ENCODE measurements at places on chromosomes 2 and 18.

- no peak for DNase-seq
Measured at GRCh38 chr2:118837621-118838020, 9.8 kb downstream of the EN1 start.

DNA sequence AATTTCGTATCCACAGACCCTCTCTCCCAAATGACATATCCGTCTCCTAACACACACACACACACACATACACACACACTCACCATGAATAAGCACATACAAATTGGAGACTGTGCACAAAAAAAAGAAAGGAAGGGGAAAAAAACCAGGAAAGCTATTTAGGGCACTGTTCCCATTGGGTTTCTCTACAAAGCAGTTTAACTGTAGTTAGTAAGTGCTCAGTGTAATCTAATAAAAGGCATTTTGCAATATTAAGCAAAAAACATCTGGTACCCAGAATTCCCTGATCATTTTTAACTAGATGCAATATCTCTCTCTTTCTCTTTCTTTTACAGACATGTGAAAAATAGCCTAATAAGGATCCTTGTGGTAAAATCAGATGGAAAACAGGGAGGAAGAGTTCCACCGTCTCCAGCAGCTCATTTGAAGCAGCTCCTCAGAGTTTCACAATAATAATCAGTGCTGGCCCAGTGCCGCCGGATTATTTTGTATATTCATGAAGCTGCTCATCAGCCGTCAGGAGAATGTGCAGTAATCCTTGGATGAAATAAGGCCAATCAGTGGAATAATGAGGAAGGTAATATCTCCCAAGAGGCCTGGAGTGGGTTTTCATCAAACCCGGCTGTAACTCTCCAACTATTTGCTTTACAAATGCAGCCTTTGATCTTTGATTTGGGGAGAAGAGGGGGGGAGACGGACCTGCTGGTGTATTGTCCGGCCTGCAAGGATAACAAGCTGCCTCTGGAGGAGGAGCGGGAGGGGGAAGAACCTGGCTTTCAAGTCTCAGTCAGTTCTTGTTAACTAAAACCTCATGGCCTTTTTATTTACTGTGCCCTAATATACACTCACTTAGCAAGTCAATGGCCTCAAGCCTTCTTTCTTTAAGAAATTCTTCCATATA lies 227.6 kb upstream of the SMIM21 start:
- DNase-seq = peak; percentile 89

GRCh38 chr2:102442967-102443828 lies 20.2 kb downstream of the IL18RAP start:
- DNase-seq = peak; percentile 29

GRCh38 chr2:41878056-41878455 lies 169.8 kb upstream of the PKDCC start:
- DNase-seq = no peak

DNA sequence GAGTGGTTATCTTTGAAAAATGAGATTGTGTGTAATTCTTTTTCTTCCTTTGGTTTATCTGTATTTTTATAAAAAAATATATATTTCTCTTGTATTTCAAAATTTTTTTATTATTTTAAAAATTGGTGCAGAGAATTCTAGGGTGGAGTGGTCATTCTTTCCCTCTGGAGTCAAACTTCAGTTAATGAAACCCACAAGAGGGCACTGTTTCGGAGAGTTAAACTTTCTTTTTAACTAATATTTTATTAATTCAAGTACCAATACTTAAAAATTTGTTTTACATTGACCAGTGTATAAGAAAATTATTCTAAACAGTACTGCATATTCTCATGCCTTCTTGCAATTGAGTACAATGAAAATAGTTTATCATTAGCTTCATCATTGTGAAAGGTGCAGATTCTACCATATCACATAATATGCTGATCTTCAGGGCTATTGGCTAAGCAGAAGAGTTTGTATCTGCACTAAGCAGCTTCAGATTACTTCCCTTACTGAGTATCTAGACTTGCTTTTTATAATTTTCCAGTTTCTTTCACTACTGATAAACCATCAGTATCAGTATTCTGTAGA lies 50.1 kb downstream of the HS1BP3 start:
- peak; percentile 19 for DNase-seq

DNA sequence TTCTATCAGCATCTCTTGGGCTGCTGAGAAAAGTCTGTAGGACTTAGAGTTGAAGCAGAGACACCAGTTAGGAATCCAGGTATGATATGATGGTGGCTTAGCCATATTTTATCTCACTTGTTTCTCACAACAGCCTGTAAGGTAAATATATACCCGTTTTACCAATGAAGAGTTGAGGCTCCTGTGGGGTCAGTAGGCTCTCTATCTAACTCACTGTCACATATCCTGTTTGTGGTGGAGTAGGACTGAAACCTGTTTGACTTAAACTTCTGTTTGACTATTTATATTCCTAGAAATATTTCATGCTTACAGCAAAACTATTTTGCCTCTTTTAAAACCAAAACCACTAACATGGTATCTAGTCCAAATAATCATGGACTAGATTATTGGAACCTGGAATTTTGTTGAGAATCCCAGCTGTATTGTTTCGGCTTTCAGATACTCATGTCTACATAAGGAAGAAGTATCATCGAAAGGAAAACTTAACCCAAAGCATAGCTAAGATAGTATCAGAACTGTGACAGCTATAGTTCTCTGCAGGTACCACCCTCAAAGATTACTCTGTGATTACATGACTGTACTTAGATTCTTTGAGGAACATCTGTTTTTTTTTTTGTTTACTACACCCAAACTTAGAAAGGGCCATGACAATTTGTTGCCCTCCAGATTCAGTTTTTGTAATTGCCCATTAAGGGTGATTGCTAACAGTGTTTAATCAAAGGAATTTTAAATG lies 216.1 kb upstream of the THUMPD2 start:
- DNase-seq = no peak

DNA sequence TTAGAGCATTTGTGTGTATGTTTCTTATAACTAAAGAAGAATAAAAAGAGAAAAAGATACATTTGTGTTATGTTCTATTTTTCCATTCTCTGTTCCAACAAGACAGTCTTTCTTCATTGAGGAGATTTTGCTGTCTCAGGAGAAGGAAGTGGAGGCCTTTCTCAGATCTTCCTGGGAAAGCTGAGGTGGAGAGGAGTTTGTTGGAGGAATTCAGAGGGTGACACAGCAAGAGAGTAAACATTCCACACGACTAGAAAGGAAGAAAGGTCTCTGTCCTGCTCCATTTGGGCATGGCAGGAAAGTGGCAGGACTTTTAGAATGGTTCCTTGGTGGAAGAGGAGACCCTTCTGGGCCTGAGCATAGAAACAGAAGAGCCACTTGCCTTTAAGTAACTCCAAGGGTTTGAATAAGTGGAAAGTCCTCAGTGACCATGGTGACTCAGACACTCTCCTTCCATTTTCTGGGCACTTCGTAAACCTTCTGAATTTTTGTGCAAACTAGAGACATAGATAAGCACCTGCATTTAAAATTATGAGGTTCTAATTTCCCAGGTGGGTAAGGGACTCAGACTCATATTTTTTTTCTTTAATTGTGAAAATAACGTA lies 52.3 kb upstream of the COL5A2 start:
- no peak for DNase-seq

- DNase-seq = no peak
Measured at GRCh38 chr2:132752421-132753206, 82.6 kb upstream of the LYPD1 start.

- DNase-seq = no peak
Measured at GRCh38 chr18:44568986-44569385, 111.7 kb upstream of the SETBP1 start.

DNA sequence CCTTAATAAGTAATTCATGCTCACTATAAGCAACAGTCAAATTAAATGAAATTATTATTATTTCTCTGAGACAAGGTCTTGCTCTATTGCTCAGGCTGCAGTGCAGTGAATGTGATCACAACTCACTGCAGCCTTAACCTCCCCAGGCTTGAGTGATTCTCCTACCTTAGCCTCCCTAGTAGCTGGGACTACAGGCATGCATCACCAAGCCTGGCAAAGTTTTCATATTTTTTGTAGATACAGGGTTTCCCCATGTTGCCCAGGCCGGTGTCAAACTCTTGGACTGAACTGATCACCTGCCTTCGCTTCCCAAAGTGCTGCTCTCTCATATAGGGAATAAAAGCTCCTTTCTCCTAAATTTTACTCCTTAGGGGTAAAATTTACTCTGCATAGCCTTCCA lies 74.9 kb upstream of the GAREM1 start:
- no peak for DNase-seq

- no peak for DNase-seq
Measured at GRCh38 chr2:58914733-58915505, 673.8 kb upstream of the FANCL start.

DNA sequence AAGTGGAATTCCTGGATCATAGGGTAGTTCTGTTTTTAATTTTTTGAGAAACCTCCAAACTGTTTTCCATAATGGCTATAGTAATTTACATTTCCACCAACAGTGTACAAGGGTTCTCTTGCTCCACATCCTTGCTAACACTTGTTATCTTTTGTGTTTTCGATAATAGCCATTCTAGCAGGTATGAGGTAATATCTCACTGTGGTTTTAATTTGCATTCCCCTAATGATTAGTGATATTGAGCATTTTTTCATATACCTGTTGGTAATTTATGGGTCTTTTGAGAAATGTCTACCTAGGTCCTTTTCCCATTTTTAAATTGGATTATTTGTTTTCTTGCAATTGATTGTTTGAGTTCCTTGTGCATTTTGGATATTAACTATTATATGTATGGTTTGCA lies 39.6 kb downstream of the DIS3L2 start:
- DNase-seq = no peak

DNA sequence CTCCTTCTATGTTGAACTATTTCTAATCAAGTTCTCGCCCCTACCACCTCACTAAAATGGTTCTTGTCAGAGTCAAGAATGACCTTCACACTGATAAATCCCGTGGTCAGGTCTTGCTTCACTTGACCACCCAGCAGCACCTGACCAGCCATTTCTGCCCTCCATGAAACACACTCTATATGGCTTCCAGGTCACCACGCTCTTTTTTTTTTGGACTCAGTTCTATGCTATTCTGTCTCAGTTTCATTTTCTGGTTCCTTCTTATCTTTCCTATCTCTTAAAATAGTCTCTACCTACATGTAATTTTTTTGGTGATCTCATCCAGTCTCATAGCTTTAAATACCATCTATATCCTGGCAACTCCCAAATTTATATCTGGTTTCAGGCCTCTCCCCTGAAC lies 11.4 kb downstream of the EIF2AK3 start:
- DNase-seq = no peak

- DNase-seq = peak; percentile 92
Measured at GRCh38 chr18:37565977-37566478, 430 bp upstream of the CELF4 start.

DNA sequence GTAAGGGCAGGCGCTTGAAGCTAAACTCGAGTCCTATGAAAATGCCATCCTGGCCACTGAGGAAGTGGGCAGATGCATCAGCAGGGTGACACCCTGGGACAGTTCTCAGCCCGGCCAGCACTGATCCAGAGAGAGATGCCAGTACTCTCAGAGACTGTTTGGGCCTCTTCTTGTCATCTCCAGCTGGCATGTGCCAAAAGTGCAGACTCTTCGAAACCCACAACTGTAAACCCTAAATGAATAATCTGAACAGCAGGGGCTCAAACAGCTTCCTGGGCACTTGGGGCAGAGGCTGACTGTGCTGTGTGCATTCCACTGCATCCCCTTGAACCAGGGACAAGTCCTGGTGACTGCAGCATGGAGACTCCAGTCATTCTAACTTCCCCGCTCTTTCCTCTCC lies 204.2 kb upstream of the SMAD2 start:
- no peak for DNase-seq

DNA sequence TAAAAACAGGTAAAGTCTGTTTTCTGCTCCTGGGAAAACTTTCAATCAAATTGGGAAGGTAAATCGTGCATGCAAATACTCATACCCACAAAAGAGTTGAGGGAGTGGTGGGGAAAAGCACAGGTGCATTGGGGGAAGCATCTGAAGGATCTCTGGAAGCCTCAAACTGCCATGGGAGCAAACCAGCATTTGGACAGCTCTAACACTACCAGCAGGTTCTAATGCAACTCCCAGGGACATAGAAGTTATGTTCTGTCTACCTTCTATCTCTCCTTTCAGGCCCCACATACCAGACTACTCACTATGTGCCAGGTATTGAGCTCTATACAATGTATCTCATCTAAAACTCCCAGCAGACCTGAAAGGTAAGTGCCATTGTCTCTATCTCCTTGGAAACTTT lies 933.7 kb downstream of the NRXN1 start:
- DNase-seq = no peak

Measured in NCI-H510A treated with DMSO at 0.1 percent for 48 hours (cell line).